ENCODE measurements at places on chromosomes 16 and 17. TPM values are rescaled to one million over a fixed set of nuclear protein-coding genes. Genes with fewer than 3 reads are reported as not detected.

DNA sequence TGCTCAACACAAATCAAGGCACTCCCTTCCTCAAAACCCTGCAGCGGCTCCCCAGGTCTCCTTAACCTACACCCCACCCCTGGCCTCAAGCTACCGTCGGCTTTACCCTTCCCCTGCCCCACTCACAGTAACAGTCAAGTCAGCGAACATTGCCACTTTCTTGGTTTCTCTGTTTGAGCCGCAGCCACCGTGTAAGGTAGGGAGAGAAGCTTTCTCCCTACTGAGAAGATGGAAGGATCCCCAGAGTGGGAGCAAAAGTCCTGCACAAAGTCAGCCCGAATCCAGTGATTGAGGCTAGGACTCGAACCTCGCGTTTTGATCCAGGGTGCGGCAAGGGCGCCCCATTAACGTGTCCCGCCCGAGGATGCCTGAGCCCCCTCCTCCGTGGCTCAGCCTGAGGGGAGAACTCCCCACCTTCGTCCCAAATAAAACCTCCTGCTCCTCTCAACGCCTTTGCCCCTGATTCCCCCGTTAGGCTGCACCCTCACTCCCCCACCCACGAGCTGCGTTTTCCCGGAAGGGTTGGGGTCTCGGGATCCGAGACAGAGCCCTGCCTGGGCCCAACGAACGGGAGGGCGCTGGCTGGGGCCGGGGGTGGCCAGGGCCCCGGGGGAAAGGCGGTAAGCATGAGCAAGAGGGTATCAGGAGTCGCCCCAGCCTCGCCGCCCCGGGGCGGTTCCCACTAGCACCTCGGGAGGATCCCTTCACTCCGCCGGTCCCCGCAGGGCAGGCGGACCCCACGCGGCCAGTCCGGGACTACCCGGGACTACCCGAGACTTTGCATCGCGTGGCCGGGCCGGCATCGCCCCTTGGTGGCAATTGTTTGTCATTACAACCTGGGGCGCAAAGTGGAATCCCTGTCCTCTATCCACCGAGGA is 9.9 kb upstream of the NAGS start:
- DNase-seq, result peak; percentile 82

IL34 gene
- 0.15 TPM for polyA plus RNA-seq

- DNase-seq, result no peak
Measured at GRCh38 chr16:49698931-49699840, 156.7 kb downstream of the ZNF423 start.

GRCh38 chr16:54027558-54027957 is 259.0 kb downstream of the IRX3 start:
- peak; percentile 10 for DNase-seq

SLC47A2 gene
- not detected for polyA plus RNA-seq

- no peak for DNase-seq
Measured at GRCh38 chr16:69859105-69859989, 91.8 kb upstream of the CLEC18A start.

DNA sequence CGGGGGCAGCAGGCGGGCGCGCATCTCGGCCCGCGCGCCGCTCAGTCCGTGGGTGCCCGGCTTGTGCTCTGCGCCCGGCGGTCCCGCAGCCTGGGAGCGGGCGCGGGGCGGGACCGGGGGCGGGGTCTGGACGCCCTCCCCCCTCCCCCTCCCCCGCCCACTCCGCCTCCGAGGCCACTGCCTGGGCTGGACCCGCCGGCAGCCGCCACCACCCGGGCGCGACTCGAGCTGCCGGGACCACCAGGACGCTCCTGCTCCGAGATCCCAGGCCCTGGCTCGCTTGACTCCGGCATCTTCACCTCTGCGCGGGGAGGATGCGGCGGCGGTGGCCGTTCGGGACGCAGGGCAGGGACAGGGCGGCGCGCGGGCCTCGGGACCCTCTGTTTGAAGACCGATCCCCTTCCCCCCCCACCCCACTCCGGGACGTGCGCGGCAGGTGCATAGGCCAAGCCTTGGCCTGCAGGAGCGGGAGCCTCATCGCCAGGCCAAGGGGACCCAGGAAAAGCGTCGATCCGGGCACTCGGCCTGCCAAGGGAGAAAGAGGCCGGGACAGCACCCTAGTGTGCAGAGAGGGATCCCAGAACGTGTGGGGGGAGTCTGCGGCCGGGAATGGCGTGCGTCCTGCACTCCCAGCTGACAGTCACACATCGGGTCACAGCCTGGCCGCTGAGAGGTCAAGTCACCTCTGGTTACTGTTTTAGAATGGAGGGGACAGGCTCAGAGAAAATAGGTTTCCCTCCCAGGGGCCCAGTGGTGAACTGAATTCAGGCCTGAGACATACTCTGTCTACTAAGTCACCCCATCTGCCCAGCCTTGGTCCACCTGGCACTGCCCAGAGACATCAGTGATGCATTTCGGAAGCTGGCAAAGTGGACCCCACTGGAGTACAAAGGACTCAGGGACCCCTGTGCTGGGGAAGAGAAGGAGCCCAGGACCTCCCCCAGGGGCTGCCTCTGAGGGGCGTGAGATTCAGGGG is at the start of gene HS3ST6:
Gene HS3ST6 (minus strand): TSS at position 65 of the 976 bp plus-strand sequence. CDS start 92 bp downstream, outside the sequence.
- no peak for DNase-seq

GRCh38 chr16:9159839-9160550 is 68.6 kb downstream of the HAPSTR1 start:
- peak; percentile 76 for DNase-seq

DNA sequence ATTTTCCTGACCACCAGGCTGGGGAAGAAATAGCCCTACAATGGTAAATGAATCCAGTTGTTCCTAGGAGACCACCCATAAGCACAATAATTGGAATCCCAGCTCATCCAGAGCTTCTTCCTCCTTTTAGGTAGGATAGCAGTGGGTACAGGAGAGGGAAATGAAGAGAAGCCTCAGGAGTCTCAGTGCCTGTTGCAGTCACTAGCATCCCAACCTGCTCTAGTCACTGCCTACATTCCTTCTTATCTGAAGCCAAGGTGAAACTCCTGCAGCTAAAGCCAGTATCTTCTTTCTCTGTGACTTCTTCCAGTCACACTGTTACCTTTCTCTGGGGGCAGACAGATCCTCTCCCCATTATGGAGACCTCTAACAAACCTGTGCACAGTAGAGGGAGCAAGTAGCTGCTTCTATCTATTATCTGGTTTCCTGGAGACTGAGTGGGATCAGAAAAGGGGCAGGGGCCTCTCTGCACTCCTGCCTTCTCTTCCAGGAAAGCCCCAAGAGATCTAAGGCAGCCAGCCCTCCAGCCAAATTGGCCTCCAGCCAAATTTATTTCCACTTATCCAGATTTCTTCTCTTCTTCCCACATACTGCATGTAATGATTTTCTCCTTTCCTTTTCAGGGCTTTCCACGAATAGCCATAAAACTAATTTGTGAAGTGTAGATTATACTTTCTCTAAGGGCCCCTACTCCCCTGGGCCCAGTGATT is 85.5 kb downstream of the SSH2 start:
- peak; percentile 4 for DNase-seq

- DNase-seq, result peak; percentile 79
Measured at GRCh38 chr17:71260366-71260940, 860.4 kb upstream of the SOX9 start.

DNA sequence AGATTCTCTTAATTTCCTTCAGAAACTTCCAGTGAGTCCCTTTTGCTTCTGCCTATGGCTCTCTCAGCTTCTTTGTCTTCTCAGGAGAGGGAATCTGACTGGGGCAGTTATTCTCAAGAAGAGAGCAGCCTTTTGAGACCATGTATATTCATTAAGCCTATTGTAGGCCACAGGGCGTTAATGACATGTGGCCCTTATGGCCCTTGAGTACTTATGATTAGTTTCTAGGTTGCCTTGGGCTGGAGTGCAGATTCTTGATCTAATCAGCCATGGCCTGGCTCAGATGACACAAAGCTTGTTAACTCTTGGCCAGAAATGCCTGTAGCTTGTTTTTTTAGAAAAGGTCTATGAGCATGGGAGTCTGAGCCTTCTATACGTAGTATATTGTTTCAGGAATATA is 17.4 kb downstream of the MFSD11 start:
- DNase-seq, result no peak

TNP2 gene
- not detected for polyA plus RNA-seq

DNA sequence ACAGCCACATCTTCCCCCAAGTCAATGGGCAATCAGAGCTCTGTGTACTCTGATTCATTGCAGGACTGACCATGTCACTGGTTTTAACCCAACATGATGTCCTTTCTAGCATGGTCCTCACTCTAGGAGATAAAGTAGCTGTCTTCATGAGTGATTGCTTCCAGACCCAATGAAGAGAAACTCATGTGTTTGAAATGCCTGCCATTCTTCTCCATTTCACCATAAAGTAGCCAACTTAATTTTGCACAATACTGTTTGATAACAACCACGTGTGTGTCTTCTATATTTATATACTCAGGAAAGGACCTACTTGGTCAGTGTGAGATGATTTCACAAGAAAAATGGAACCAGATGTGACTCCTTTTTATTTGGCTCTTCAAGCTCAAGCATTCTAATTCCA is 172.5 kb downstream of the AXIN2 start:
- DNase-seq, result peak; percentile 42

DDX52 gene
- 23.5 TPM for polyA plus RNA-seq

CCL17 gene
- not detected for polyA plus RNA-seq

GRCh38 chr16:396605-397004 is 394 bp upstream of the NME4 start:
- peak; percentile 89 for DNase-seq

- DNase-seq, result no peak
Measured at GRCh38 chr16:49292413-49292812, 10.8 kb upstream of the CBLN1 start.

- no peak for DNase-seq
Measured at GRCh38 chr17:64662774-64663367, 764 bp upstream of the SMURF2 start.

DNA sequence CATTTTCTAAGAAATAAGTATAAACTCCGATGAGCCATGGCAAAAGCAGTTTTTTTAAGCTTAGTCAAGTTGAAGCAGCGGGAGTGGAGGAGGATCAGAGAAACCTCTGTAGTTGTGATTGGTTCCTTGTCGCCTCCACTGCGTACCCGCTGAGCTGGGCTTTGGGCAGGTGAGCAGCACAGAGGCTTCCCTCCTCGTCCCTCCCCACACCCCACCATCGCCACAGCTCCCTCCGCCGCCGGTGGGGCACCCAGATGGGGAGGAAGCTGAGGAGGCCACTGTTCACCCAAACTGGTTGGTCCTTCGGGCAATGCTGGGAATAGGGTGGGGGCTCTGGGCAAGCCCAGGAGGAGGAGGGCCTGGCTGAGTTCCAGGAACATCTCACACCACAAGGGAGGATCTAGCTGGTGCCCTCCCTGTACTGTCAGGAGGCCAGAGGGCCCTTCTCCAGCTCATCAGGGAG is 5.2 kb upstream of the MRPL38 start:
- DNase-seq, result peak; percentile 81

LSM12 gene
- 125 TPM for polyA plus RNA-seq

DNA sequence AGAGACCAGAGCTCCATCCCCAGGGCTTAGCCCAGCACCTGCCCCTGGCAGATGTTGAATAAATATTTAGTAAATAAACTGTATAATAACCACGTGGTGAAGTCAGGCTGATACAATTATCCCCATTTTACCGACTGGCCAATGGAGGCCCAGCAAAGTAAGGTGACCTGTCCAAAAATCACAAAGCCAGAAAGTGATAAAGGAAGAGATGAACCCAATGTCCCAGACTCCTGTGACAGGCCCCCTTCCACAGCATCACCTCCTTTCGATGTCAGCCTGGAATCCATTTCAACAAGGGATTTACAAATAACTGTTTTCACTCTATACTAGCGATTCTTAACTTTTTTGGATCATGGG is 5.5 kb downstream of the TVP23A start:
- DNase-seq, result no peak

IL17C gene
- not detected for polyA plus RNA-seq

SHPK gene
- polyA plus RNA-seq, result 3.1 TPM

NT5M gene
- polyA plus RNA-seq, result 3.3 TPM

TEX19 gene
- not detected for polyA plus RNA-seq

Measured in GM23248 (cell line).